ENCODE measurements at places on chromosomes 1 and 21. TPM values are rescaled to one million over a fixed set of nuclear protein-coding genes. Genes with fewer than 3 reads are reported as not detected.
A peak's percentile ranks its signal among the peaks of the same experiment; 100 is the strongest.

Gene MX2
- not detected for total RNA-seq

Gene TSPEAR
- total RNA-seq = 12.4 TPM

- no peak overlapping the region for H3K4me3 ChIP-seq
- H3K4me1 ChIP-seq = peaks cover 29% of the 10 kb centered on the region
- H3K36me3 ChIP-seq = no peaks in the 10 kb centered on the region
- H3K27ac ChIP-seq = peak overlapping the region; percentile 67
- H3K27me3 ChIP-seq = no peaks in the 10 kb centered on the region
Observed at GRCh38 chr1:225655509-225656258, 2.8 kb upstream of the ENAH start.

GRCh38 chr1:235025422-235025984 is 103.1 kb downstream of the TOMM20 start:
- H3K36me3 ChIP-seq = no peaks in the 10 kb centered on the region
- no peak overlapping the region for H3K27ac ChIP-seq
- H3K27me3 ChIP-seq = no peaks in the 10 kb centered on the region
- no peak overlapping the region for H3K4me3 ChIP-seq
- H3K4me1 ChIP-seq = no peaks in the 10 kb centered on the region

All from A673 (cell line).